ENCODE measurements at places on chromosomes 7 and 10.

DNA sequence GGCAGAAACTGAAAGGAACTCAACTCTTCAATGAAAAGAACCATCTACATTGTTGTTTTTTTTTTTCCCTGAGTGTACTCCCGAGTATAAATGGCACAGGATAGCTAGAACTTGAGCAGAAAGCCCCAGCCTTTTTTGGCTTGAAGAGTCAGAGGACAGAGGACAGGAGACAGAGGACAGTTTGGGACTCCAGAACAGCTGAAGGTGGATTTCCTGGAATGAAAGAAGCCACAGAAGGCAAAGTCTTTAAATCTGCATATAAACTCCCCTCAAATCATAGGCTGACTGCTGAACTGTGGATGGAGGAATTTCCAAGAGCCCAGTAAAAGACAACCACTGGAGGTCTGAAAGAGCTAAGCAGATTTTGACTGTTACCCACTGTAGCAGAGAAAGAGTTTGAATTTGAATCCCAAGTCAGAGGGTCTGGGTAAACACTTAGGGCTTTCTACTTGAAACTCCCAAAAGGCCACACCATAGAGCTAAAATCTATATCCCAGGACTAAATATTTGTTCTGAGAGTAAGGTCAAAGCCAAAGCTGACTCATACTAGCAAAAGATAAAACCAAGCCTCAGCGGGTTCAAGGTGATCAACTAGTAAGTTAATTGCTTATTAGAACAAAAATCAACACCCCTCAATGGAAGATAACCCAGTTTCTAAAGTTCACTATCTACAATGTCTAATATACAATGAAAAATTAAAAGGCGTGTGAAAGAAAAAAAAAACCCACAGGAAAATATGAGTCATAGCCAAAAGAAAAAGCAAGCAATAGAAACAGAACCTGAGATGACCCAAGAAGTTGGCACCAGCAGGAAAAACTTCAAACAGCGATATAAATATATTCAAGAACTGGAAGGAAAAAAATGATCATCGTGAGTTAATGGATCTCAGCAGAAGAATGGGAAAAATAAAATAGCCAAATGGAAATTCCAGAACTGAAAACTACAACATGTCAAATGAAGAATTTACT, 1.8 kb upstream of the OPN1SW start:
- DNase-seq = no peak

GRCh38 chr10:24958091-24958720, 5.8 kb upstream of the PRTFDC1 start:
- DNase-seq = no peak

DNA sequence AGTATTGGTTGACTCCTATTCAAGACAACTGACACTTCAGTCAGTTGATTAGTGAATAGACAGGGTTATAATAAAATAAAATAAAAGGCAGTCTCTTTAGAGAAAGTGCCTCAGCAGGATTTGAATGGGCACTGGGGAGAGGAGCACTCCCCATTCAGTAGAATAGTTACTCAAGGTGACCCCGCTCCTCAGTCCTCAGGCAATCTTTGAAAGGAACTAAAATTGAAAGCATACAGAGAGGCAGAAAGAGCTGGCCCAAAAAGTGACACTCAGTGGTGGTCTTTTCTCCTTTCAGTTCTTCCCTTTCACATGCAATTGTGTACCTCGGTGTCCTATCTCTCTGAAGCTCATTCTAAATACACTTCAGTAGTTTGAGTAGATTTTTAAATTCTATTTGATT, 47.4 kb upstream of the MACC1 start:
- DNase-seq = no peak

DNA sequence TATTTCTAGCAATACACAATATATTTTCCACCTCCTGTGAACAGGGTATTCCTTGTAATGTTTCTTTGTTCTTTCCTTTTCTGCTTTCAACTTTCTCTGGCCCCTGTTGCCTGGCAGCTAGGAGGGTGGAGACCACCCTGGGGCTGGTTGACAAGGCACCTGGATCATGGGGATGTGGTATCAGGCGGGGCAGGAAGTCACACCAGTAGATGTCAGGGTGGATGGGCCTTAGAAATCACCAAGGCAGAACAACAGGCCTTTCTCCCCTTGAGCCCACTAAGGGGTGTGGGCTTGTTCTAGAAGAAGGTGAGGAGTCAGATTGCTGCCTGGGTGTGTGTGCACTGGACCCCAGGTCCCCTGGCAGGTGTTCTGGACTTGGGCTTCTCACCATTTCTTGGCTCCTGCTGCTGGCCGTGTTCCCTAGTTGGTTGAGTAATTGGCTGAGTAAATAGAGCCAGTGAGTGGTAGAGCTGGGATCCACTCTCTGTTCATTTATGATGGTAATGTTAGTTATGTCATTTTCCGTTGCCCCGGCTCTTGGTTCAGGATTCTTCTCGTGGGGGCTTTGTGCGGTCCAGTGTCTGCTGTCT, 24.9 kb downstream of the ZNF783 start:
- DNase-seq = no peak

DNA sequence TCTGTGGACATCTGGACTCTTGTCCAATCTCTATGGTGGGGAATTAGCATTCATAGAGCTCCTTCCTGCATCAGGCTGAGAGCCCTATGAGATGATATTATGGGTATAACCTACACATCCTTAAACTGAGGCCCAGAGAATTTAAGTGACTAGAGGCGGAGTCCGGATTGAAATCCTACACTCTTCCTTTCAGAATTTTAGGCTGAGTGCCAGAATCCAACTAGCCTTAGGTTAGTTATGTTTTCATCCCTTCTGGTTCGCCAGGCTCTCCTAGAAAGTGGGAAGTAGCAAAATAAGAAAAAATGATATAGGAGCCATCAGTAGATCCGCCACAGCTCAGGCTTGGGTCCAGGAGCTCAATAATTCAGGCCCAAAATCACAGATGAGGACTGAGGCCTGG, 212.5 kb downstream of the GLI3 start:
- no peak for DNase-seq

GRCh38 chr10:77940627-77941026, 14.1 kb upstream of the DLG5 start:
- DNase-seq = no peak

GRCh38 chr7:16589881-16590280, 55.7 kb downstream of the ANKMY2 start:
- no peak for DNase-seq

DNA sequence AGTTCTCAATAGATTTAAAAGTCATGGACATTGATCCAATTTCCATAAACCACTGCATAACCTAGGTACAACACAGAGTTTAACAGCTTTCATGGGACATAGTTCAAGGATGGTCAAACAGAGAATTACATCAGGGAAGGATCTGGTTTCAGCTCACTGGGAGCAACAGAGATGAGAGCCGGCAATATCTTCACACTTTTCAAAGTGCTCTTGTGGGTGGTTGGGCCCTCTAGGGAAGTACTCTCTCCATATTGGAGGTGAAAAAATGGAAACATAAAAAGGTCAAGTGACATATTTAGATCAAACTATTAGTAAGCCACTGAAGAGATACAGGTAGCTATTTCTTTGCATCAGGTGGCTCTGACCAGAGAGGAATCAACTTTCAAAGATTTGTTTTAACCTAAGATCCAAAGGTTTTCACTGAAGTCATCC, 61.8 kb upstream of the LRRN3 start:
- no peak for DNase-seq

DNA sequence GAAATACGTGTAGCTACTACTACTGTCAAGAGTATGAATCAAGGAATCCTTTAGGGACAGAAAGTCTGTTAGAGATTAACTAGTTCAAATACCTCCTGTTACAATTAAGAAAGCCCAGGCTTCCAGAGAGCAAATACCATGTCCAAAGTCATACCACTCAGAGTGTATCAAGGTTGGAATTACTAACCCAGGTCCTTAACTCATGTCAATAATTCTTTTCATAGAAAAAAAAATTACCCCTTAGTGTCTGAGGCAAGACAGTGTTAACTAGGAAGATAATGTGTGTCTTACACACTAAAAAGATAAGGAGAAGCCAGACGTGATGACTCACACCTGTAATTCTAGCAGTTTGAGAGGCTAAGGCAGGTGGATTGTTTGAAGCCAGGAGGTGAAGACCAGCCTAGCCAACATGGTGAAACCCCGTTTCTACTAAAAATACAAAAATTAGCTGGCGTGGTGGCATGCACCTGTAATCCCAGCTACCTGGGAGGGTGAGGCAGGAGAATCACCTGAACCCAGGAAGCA, 423.4 kb downstream of the SORCS1 start:
- DNase-seq = no peak

DNA sequence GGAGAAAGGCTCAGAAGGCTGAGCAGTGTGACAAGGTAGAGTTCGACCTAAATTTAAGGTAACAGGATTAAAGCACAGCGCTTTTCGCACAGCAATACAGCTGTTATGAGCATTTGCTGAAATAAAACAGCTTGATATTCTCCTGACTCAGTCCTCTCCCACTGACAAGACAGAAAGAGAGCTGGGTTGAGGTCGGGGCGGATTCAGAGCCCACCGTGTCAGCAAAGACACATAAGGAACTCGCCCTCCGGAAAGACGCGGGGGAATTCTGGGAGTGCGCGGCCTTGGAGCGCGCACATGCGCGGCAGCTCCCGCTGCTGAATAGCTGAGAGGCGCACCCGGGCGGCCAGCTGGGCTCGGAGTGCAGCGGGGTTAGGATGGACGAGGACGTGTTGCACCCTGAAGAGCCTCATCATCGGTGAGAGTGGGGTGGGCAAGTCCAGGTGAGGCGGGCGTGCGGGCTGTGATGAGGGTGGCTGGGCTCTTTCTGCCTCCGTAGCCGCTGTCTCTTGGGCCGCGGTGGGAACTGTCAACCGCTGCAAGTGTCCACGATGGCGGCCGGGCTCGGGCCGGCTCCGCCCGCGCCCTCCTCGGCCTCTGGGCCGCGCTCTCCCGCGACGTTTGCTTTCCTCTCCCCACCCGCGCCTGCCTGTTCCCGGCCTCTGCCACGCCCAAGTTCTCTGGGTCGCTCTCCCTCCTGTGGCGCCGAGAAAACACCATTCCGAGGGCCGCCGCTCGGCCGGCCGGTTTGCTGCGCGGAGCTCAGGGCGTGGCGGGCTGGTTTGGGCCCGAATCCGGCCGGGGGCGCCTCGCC, 120.6 kb downstream of the LYZL1 start:
- peak; percentile 47 for DNase-seq

- DNase-seq = no peak
Measured at GRCh38 chr7:147547252-147547897, 1043.2 kb upstream of the C7orf33 start.

GRCh38 chr7:118502235-118502634, 277.7 kb downstream of the ANKRD7 start:
- DNase-seq = no peak

DNA sequence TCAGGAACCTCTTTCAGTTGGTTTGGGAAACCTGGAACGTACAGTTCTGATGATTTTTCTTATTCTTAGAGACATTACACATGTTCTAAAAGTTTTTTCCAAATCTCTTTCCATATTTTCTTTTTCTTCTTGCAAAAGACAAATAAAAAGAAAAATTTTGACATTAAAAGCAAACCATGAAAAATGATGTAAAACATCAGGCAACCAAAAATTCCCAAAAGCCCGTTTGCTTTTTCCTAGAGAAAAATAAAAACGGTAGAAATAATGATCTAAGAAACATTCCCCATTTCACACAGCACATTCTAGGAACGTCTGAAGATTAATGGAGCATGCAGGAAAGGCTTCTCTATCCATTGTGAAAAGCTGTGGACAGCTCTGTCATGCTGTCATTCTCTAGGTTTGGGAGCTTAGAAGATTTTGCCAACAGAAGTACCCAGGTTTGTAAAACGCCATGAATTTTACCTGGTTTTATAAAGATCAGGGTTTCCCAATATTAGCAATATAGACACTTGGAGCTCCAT, 11.2 kb upstream of the PRTFDC1 start:
- DNase-seq = no peak

DNA sequence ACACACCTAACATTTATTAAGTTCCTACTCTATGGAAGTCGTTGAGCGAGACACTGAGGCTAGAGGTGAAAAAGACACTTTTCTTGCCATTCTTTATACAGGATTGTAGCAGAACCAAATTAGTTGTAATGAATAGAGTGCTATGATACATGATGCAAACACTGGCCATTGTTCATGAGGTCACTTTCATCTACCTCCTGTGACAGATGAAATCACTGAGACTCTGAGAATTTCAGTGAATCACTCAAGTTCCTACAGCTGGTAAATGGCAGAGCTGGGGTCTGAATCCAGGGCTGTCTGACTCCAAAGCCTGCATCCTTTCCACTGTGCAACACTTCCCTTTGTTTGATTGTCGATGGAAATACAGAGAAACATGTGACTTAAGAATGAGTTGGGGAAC, 657.6 kb downstream of the LRMDA start:
- DNase-seq = no peak

GRCh38 chr7:30965372-30965771, 1.6 kb downstream of the GHRHR start:
- DNase-seq = no peak

DNA sequence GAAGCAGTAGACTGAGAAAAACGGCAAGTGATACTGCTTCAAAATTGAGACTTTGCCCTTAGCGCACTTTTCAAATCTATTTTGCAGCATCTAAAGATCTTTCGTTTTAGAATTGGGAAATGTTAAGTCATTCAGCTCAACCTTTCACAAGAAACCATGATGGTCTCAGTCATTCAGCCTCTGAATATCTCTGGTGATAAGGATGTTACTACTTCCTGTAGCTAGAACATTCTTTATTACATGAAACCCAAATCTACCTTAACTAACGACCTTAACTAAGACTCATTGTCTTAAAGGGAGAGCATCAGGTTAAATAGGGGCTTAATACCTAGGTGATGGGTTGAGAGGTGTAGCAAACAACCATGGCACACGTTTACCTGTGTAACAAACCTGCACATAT, 26.4 kb upstream of the AKR1B10 start:
- no peak for DNase-seq

- no peak for DNase-seq
Measured at GRCh38 chr7:134593530-134594392, 44.9 kb downstream of the AKR1B15 start.

GRCh38 chr7:106216517-106216922, 68.3 kb downstream of the NAMPT start:
- DNase-seq = no peak

- no peak for DNase-seq
Measured at GRCh38 chr10:124032971-124033886, 60.2 kb downstream of the CHST15 start.

GRCh38 chr10:105041956-105042355, 400.9 kb downstream of the SORCS3 start:
- no peak for DNase-seq

Data from stimulated activated CD4-positive, alpha-beta T cell treated with anti-CD3 and anti-CD28 coated beads, Interleukin-4, amount 100 ng/mL, for 1 hour (primary cell).